ENCODE measurements at places on chromosomes 5 and 9.

DNA sequence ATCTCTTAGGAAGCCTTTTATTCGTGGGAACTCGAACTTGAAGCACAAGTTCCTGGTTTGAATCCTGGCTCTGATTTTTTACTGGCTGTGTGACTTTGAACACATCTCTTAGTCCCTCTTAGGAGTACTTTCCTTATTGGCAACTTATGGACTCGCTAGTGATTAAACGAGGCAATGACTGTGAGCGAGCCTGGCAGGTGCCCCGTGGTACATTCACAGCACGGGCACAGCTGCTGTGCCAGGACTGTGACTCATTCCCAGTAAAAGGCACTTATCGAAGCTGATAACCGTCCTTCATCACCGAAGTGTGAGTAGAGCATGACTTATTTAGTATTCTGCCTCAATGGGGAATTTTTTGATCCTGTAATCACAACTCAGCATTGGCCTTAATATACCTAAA, 22.7 kb downstream of the CFAP90 start:
- DNase-seq, result no peak

GRCh38 chr5:132679717-132680380, 6.1 kb downstream of the IL4 start:
- DNase-seq, result no peak

- no peak for DNase-seq
Observed at GRCh38 chr5:142626786-142627185, 59.1 kb downstream of the FGF1 start.

DNA sequence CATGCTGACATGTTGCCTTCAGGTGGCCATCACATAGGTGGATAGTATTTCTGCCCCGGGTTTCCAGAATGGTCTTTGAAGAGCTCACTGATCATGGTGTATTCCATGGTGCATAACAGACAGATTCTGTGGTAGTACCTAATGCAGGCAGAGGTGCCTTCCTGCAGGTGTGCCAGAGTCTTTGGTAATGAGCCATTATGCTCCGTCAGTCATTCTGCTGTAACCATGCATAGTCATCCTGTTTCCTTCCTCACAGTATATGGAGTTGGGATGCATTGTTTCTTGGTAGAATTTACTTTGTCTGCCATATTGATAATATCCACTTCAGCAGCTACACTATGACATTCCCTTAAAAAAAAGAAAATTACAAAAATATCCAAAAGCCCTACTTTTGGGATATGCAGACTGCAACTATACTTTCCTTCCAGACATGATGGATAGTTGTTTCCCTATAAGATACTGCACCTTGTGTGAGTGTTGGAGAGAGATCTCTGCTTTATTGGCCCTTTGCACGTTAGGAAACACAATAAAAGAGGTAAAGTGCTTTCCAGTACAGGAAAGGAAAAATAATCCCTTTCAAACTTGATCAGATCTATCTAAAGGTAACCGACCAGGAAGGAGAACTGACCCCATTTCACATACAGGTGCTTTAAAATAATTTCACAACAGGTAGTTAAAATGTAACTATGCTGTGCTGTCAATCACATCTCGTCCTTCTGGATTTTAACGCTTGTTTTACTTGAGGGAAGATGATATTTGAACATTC, 537.5 kb upstream of the WWC1 start:
- DNase-seq, result no peak

DNA sequence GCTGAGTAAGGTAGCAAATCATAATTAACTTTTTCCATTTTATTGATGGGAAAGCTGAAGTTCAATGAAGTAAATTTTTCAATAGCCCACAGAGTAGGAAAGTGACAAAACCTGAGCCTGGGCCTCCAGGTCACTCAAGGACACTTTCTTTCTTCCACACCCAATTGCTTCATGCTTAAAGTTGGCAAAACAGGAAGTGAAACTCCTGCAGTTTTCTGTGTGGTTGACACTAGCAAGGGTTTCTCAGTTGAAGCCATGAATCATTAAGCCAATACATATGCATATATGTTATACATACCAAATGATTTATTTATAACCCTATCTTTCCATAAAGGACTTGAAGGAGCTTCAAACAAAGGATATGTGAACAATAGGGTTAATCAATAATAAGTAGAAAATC, 13.9 kb downstream of the TLR4 start:
- DNase-seq, result no peak

DNA sequence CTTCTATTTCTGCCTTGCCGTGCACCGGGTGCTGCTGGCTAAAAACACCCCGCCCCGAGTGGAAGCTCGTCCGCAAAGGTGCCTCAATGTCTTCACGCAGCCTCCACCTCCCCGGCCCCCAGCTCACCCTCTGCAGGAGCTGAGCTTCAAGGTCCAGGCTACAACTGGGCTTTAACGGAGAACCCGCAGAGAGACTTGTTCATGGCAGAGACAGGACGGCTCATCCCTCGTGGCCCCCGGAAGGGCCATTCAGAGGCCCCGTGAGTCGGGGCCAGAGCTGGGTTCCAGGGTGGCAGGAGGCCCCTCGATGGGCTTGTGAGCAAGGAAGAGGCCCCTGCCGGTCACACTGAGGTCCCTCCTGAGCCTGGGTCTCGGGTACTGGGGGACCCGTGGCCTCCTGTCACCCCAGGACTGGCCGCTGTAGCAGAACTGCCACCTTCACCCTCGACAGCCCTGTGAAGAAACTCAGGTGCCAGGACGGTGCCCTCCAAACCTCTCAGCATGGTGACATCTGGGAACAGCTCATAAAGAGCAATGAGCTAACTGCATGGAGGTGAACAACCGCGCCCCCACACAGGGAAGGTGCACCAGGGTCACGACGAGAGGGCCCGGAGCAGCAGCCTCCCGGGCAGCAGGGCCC, 58.0 kb upstream of the UBAC1 start:
- peak; percentile 6 for DNase-seq

GRCh38 chr5:107806705-107807104, 136.0 kb upstream of the EFNA5 start:
- no peak for DNase-seq

GRCh38 chr5:124796495-124796894, 50.1 kb upstream of the ZNF608 start:
- no peak for DNase-seq

DNA sequence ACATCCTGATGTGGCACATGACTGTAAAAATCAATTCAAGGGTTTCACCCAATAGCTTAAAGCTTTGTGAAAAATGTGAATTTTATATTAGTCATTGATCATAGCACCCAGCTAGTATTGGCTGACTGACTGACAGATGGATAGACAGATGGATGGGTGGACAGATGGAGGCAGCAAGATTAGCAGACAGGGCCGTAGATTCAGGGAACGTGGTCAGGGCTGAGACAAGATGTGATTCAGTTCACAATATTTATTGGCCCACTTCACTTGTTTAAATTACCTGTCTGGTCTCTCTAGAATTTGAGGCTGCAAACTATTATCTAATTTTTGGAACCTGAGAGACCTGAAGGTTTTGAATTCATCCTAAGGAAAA, 12.0 kb upstream of the PCSK5 start:
- no peak for DNase-seq

DNA sequence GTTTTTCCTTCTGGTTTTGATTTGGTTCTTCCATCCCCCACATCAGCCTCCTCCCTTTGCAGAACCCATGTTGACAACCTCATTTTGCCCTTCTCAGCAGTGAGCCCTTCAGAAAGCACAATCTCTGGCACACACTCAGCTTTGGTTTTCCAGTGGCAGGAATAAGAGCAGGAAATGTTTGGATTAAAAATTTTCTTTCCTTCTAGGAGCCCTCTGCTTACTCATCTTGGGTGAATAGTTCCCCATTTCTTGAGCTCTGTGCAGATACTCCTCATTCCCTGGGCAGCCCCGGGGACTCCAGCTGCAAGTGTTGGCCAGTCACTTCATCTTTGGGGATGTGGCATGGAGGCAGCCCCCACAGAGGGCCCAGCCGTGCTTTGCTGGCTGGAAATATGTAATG, 170.5 kb downstream of the NR3C1 start:
- no peak for DNase-seq

DNA sequence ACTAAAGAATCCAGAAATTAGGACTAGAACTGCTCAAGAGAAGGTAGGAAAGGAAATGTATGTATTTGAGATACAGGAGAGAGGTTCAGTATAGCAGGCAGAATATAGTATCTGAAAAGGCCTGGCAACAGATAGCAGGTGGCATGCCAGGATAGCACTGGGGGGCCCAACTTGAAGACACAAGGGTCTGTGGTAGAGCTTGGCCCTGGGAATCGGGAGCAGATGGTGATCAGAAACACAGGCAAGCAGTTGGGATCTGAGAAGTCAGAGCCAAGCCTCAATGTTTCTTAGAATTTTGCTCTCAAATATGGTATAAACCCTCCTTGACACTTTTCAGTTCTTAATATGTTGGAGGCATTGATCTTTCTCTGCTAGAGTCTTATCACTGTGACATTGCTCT, 499.8 kb upstream of the CD180 start:
- DNase-seq, result no peak

DNA sequence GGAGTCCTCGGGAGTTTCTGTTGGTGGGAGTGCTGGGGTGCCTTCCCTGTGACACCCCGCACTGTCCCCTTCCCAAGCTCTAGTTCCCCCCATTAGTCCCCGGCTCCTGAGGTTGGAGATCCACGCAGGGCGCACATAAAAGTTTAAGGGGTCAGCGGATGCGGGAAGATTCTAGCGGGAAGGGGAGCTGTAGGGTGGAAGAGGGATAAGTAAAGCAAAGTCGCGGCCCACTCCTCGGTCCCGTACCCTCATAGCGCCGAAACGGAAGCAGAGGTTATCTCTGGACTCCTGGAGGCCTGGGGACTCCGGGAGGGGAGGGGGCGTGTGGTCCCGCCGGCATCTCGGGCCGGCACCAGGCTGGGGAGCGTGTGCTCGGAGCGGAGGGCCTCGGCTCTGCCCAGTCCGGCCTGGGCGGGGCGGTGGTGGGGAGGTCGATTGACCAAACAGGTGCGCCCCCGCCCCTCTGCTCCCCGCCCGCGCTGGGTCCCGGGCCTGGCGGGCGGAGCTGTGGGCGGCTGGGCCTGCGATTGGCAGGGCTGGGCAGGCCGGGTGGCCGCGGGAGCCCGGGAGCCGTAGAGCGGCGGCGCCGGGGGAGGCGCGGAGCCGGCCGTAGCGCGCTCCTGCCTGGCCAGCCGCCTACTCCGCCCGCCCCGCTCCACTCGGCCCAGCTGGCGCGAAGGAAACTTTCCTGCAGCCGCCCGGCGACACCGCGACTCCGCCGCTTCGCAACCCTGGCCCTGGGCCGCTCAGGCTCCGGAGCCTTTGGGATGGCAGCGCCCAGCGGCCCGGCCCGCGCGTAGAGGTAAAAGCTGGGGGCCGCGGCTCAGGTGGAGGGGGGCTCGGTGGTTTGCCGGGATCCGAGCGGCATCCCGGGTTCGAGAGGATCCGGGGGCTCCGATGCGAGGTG, 52.2 kb upstream of the DAB2IP start:
- no peak for DNase-seq

DNA sequence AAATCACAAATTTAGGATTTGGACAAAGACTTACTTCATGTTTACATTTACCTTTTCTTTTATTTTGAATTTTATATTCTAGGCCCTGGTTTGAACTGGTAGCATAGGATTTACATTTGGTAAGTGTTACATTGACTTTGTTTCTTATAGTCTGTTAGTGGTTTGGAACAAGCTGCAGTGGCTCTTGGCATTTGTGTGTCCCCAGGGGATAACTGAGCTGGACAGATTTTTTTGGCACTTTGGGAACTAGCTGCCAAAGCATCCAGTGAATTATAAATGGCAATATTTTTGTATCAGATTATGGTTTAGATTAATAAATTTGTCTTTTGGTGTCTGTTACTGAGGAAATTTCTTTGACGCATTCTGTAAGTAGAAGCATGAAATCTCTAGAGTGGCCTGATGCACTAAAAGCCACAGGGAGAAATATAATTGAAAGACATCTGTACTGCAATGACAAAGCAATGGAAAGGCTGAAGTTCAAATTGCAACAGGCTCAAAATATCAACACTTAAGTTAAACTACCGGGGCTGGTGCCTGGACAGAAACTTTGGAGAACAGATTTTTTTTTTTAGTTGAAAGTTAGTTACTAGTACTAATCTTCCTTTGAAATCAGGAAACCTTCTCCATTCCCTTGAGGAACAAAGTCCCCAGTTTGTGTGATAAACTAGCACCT, 107.6 kb upstream of the PLCXD3 start:
- no peak for DNase-seq

- DNase-seq, result no peak
Observed at GRCh38 chr5:39671561-39671961, 246.8 kb upstream of the DAB2 start.

DNA sequence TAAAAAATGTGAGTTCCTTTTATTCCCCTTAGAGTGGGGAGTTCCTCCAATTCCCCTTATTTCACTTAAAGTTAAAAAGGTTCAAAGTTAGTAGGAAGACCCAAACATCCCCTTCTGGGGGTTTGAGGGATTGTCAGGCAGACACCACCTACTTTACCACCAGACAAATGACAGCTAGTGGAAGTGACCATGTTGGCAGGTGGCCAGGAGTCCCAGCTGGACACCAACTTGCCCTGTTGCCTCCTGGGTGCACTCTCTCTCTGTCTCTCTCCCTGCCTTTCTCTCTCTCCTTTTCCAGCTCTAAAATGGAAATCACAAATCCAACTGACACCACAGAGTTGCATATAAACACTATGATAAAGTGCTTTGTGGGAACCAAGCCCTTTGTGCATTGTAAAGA, 307.7 kb upstream of the TLE4 start:
- no peak for DNase-seq

- no peak for DNase-seq
Observed at GRCh38 chr5:86152988-86153560, 464.7 kb upstream of the COX7C start.

GRCh38 chr5:181028032-181028819, 11.8 kb upstream of the BTNL9 start:
- DNase-seq, result no peak

DNA sequence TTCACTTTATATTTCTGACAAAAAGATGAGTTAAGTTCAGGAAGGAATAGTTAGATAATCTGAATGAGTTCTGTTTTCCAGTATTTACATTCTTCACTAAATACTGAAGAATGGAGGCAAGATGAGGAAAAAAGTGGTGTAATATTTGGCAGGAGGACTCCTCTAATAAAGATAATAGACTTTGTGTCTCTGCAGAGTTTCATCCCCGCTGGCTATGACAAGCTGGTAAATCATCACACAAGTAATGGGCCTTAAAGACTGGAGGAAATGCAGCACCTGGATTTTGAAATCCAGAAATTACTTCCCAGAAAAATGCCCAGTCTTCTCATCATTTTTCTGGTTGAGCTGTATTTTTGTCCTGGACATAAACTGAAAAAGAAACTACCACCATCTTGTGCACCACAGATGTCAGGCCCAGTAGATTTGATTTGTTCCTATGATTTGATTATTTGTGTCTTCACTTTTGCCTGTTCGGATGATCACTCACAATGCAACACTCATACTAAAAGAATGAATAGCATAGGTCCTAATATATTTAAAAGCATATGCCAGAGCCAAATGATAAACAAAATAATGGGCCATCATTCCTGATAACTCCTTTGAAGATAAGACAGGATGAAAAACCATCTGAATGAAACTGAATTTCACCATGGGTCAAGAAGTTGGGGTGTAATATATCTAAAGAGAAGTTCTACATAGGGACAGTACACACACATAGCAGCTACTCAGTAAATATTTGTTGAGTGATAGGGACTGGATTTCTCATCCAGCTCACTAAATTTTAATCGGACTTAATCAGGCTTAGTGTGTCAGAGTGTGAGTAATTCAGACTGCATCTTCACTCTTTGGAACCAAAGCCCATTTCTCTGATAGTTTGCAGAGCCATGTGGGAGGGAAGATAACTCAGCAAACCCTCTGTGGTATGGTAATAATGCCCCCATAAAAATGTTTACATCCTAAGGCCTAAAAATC, 200.5 kb downstream of the HINT1 start:
- DNase-seq, result no peak

Data from activated B cell treated with CpG ODN at 0.5 μM for 24 hours (primary cell).